Brain pericyte (primary cell): ENCODE measurements at places on chromosomes 13 and 19.

DNA sequence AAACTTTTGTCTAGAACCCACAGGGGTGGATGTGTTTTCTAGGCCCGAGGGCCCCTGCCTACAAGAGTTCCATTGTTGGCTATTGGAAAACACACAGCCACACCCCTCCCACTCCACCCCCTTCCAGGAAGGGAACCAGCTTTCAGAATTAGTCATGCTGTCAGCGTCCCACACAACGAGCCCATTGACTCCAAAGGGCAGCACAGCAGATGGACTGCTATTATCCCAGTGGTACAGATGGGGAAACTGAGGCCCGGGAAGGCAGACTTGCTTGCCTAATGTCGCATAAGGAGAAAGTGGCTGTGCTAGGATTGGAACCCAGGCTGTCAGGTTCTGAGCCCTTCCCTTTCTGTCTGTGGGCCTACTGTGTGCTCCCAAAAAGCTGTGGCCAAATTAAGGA is 8.1 kb upstream of the FXYD3 start:
- no peak for DNase-seq

DNA sequence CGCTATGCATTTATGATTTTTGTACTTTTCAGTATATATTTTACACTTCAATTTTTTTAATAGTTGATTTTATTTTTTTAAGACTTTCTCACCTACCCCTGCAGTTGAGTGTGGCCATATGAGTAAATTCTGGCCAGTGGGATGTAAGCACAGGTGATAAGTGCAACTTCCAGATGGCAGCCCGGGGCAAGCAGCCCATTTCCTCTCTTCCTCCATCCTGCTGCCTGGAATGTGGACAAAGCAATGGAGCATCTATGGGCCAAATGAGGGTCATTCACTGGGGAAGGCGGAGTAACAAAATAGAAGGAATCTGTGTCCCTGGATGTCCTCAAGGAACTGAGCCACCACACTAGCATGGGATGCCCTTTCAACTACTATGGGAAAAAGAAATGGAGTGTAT is 12.3 kb downstream of the RFXAP start:
- no peak for DNase-seq

DNA sequence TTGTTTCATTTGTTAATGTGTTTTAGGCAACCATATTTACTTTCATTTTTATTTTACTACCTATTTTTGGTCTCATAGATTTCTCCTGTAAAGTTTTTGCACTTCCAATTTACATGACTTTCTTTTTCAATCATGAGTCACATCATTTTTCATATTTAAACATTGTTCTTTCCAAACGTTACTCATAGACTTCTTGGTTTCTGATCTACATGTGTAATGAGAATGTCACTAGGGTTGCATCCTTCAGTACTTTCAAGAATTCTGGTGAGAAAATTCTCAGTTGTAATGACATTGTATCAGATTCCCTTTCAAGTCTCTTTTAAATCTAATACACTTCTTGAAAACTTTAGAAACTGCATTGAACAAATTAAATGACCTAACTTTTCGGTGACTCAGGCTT is 991.7 kb downstream of the EFNB2 start:
- DNase-seq = no peak

DNA sequence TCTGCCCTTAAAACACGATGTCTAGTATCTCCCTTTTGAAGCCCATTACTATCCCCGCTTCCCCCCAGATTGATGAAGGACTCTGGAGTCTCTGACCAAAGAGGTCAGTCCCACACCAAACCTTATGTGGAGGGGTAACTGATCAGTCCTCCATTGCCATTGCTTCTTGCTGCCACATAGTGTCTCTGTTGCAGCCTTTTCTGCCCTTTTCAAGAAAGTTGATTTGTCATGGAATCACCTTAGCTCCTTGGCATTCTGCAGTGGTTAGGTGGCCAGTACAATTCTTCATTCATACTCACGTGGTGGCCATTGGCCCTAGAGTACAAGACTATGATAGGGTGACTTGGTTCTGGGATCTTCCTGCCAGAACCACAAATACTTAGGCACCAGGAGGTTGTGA is 8.4 kb upstream of the HTR2A start:
- DNase-seq = no peak
